ENCODE measurements at places on chromosomes 3 and 15. TPM values are rescaled to one million over a fixed set of nuclear protein-coding genes. Genes with fewer than 3 reads are reported as not detected.

SLC6A1 gene
- not detected for total RNA-seq

VPS39 gene
- 136 TPM for total RNA-seq

SYNPR gene
- total RNA-seq = not detected

CD80 gene
- 1.3 TPM for total RNA-seq

PCSK6 gene
- 8.7 TPM for total RNA-seq
